ENCODE measurements at places on chromosomes 5 and 9. TPM values are rescaled to one million over a fixed set of nuclear protein-coding genes. Genes with fewer than 3 reads are reported as not detected.

DNA sequence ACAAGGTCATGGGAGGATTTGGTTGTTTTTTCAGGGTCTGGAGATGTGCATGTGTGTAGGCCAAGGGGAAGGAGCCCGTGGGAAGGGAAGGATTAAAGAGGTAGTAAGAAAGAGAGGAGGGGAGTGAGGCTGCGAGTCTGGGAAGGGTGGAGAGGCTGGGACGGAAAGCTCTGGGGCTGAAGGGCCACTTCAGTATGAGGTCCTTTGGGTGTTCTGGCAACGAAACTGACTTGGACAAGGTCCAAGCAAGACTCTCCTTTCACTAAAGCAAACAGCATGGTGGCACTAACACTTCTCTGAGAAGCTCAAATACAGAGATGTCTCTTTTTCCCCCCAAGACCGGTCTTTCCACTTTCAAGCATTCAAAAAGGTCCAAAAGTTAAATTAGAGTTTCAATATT is 394.5 kb downstream of the ARHGEF28 start:
- no peaks in the 10 kb centered on the region for H3K27me3 ChIP-seq
- H3K27ac ChIP-seq, result no peak overlapping the region
- no peak for DNase-seq

The C7 gene
- 105 TPM for total RNA-seq

GRCh38 chr9:124258607-124259157 is 933 bp downstream of the NEK6 start:
- H3K4me1 ChIP-seq, result peaks cover 31% of the 10 kb centered on the region
- H3K27me3 ChIP-seq, result no peaks in the 10 kb centered on the region
- no peak for DNase-seq
- no peaks in the 10 kb centered on the region for H3K36me3 ChIP-seq
- peak overlapping the region; percentile 81 for H3K27ac ChIP-seq

- no peaks in the 10 kb centered on the region for H3K36me3 ChIP-seq
- H3K4me1 ChIP-seq, result peaks cover 21% of the 10 kb centered on the region
- H3K27me3 ChIP-seq, result no peaks in the 10 kb centered on the region
- H3K27ac ChIP-seq, result no peak overlapping the region
- peak; percentile 48 for DNase-seq
These were observed 226.1 kb upstream of the PIK3R1 start for GRCh38 chr5:67989456-67989855.

DNA sequence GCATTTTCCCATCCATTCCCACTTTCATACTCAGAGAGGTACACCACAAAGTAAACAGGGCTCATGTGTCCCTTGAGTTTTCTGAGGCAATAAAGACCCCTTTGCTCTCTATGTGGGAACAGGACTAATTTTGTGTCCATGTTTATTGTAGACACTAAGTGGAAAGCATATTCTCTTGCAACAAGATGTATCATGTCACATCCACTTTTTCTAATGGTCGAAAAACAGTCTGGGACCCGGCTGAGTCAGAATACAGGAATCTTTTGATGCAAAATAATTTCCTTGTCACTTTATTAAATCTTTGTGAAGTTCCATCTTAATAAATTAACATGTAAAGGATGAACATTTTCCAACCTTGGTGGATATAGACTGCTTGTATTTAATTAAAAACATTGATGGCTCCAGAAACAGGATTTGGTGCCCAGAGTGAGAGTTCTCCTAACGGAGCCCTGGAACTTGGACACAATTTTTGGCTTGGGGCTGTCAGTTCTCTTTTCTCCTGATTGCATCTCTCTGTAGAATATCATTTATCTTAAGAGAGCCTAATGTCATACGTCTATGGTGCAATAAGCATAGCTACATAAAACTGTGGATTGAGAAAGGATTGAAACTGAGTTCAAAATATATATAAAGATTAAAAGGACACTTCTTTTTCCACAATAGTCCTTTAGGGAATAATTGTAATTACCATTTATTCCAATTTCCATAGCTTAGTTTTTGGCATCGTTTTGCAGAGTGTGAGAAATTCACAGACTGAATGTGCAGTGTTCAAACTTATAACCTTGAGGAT is 1116.7 kb upstream of the SEMA6A start:
- no peaks in the 10 kb centered on the region for H3K36me3 ChIP-seq
- no peaks in the 10 kb centered on the region for H3K27me3 ChIP-seq

DNA sequence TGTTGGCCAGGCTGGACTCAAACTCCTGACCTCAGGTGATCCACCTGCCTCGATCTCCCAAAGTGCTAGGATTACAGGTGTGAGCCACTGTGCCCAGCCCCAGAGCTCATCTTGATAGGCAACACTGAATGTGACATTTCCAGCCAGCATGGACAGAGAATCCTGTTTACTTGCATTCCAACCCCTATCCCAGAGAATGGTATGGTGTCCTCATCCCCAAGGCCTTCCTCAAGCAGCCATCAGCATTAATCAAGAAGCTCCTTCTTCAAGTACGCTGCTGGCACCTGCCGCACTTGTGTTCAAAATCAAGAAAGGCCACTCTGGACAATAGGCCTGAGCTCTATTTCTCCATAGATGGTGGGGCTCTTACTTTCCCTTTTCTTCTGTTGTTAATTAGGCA is 40.2 kb downstream of the STARD4 start:
- no peaks in the 10 kb centered on the region for H3K4me1 ChIP-seq
- H3K27ac ChIP-seq, result no peak overlapping the region
- DNase-seq, result no peak
- no peak overlapping the region for H3K4me3 ChIP-seq
- no peaks in the 10 kb centered on the region for H3K36me3 ChIP-seq

DNA sequence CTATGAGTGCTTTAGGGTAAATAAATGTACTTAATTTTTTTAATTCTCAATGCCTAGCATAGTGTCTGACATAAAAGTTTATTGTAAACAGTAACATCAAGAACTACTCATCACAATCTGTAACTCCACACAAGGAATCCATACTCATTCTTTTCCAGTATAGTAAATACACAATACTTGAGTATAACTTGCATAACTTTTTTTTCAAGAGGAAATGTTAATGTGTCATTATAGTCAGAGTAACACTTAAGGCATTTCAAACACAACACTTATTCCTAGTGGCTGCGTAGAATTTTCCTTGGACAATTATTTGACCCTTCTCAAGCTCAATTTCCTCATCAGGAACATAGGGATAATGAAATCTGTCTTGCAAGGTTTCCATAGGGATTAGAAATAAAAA is 584.3 kb downstream of the CAAP1 start:
- no peak for DNase-seq
- H3K36me3 ChIP-seq, result no peaks in the 10 kb centered on the region
- H3K4me1 ChIP-seq, result no peaks in the 10 kb centered on the region
- H3K4me3 ChIP-seq, result no peak overlapping the region
- H3K27me3 ChIP-seq, result no peaks in the 10 kb centered on the region
- H3K27ac ChIP-seq, result no peak overlapping the region

- no peak for DNase-seq
- H3K27me3 ChIP-seq, result no peaks in the 10 kb centered on the region
- H3K4me1 ChIP-seq, result no peaks in the 10 kb centered on the region
- no peak overlapping the region for H3K27ac ChIP-seq
- H3K36me3 ChIP-seq, result no peaks in the 10 kb centered on the region
These were observed 146.8 kb upstream of the SPEF2 start for GRCh38 chr5:35470866-35471265.

DNA sequence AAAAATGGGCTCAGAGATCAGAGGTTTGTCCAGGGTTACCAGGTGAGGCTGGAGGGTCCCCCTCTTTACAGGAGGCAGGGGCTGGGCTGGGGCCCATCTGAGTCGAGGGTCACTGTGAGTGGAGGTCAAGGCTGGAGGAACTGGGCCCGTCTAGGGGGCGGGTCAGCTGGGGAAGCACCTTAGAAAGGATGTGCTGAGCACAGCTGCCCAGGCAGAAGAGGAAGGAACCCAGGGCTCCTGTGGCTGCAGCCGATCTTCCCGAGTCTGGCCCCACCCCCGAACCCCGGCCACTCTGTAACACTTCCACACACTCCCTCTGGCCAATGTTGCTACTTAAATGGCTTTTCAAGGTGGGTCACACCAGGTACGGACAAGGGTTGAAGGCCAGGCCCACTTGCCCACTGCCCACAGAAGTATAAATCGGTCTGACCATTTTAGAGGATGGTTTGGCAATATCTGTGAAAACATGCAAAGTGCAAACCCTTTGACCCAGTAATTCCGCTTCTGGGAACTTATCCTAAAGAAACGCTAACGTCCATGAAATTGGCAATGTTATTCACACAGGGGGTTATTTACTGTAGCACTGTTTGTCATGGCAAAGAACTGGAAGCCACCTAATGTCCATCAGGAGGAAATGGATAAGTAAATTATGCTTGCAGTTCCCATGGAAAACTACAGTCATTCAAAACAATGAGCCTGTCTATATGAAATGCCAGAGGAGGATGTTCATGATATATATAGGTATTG is 30.5 kb upstream of the EEIG1 start:
- no peaks in the 10 kb centered on the region for H3K36me3 ChIP-seq
- no peaks in the 10 kb centered on the region for H3K27me3 ChIP-seq
- H3K27ac ChIP-seq, result no peak overlapping the region

- H3K27ac ChIP-seq, result no peak overlapping the region
- no peaks in the 10 kb centered on the region for H3K4me1 ChIP-seq
These were observed 207.6 kb upstream of the DMRTA1 start for GRCh38 chr9:22238809-22239684.

- H3K4me1 ChIP-seq, result no peaks in the 10 kb centered on the region
- no peak overlapping the region for H3K4me3 ChIP-seq
- H3K27me3 ChIP-seq, result no peaks in the 10 kb centered on the region
- H3K36me3 ChIP-seq, result no peaks in the 10 kb centered on the region
- DNase-seq, result no peak
These were observed 139.6 kb upstream of the LRRTM2 start for GRCh38 chr5:139014726-139015125.
